ENCODE measurements at places on chromosomes 7 and 10.
A peak's percentile ranks its signal among the peaks of the same experiment; 100 is the strongest.

GRCh38 chr10:43265799-43266721 is 805 bp downstream of the RASGEF1A start:
- no peak for DNase-seq

- DNase-seq = no peak
Measured at GRCh38 chr7:115133248-115133647, 211.4 kb downstream of the MDFIC start.

GRCh38 chr7:140275069-140275965 is 98.5 kb upstream of the KDM7A start:
- DNase-seq = peak; percentile 71

DNA sequence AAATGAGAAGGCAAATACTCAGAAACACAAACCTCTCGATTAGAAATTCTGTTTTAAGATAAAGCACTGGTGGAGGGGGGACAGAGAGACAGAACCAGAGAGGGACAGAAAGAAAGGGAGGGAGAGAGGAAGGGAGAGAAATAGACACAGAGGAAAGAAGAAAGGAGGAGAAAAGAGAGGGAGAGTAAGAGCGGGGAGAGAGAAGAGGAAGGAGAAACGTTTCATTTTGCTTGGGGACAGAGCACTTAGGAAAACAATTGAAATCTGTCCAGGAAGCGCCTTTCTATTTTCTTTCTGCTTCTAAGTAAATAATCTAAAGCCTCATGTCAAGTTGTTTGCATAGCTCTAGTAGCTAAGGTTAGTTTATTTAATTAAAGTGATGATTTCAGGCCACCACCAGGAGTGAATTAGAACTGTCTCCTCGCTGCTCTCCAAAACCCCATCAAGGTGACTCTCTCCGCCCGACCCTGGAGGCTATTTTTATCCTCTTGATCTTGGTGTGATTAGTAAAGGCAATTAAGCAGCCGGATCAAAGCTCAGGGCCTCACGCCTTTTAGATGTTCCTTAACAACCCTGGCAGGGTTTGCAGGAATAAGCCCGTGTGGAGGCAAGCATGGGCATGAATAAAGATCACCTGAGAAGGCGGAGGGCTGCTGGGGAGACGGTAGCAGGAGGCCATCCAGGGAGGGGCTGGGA is 73.4 kb upstream of the INSIG1 start:
- no peak for DNase-seq

DNA sequence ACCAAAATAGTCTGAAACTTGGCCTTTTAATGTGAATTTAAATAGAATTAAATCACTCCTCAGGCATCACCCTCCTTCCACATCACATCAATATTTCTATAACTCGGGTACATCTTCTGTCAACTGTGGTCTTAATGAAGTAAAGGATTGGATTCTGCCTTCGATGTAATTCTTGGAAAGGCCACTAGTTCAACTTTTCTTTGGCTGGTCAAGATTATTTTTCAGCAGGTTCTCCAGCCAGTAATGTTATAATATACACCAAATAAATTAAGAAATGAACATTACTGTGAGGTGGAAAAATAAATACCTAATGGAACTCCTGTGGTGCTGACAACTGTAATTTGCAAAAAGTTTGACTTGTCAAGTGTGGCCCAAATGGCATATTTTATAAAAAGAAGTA is 9.7 kb upstream of the SLC16A9 start:
- no peak for DNase-seq

GRCh38 chr7:31890198-31890597 is 180.0 kb downstream of the PDE1C start:
- peak; percentile 19 for DNase-seq

DNA sequence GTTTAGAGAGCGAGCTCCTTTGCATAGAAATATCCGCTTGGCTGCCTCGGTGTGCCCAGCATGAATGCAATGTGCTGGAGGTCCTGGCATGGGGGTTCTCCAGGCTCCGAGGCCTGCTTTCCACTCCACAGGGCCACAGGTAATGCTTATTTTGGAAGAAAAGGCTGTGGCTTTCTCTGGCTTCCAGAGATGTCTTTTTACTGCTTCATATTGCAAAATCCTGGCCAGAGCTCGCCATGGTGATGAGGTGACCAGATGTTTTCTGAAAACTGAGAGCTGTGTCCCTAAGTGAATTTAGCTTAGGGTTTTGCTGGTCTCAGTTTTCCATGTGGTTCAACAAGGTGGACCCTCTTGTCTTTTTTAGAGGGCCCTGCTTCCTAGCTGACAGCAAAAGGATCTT is 65.2 kb downstream of the BMPER start:
- DNase-seq = no peak

GRCh38 chr10:42878821-42879195 is 96.2 kb downstream of the BMS1 start:
- DNase-seq = no peak

Data from lung (tissue), 17 donors.